ENCODE measurements at places on chromosomes 2 and 18.

DNA sequence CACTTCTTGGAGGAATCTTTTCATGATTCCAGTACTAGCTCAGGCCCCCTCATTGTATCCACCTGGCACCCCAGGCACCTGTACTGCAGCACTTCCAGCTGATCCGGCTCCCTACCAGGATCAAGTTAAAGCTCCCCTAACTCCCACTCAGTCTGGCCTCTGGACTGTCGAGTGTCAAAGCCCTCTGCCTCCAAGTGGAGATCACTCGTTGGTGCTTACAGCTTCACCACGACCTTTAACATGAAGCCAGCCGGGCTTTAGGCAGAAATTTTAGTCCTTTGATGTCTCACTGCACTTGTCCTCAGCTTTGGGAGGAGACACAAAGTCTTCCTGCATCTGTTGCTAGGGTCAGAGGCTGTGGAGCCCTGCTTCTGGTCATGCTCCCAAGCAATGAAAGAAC, 197.7 kb downstream of the ALPK2 start:
- DNase-seq = no peak

GRCh38 chr18:27778441-27778840, 398.5 kb downstream of the CDH2 start:
- DNase-seq = no peak

DNA sequence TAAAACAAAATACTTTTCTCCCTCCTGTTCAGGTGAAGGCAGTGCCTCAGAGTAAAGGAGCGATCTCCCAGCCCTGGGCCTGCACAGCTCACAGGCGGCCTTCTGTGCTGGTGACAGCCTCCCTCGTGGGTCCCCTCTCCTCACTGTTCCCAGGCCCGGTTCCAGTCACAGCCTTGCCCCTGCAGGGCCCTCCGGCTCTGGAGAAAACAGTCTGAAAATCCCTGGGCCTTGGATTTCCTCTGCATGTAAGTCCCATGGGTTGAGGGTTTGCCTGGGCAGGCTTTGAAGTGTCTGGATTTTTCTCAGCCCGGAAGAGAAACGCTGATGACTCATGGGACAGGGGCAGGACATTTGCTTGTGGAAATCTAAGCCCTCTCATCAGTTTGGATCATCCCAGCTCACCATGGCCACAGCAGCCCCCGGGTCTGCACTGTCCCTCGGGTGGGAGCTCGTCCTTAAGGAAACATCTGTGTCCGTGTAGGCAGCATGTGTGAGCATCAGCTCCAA, 186.1 kb upstream of the RAB12 start:
- no peak for DNase-seq

DNA sequence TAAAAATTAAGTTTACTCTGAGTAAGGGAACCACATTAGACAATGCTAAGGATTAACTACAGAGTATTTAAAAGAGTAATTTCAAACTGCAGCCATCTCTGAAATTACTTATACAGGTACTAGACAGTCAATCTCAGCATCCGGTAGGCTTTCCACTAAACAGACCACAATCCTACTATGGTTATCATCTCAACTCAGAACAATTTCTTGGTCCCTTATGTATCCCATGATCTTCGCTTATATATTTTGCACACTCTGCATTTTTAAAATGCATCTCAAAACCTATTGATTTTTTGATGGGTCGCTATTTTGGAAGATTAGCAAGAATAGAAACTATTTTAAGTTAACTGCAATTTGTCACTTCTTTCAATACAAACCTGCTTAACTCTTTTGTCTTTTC, 1.4 kb downstream of the PPP4R1 start:
- DNase-seq = no peak

DNA sequence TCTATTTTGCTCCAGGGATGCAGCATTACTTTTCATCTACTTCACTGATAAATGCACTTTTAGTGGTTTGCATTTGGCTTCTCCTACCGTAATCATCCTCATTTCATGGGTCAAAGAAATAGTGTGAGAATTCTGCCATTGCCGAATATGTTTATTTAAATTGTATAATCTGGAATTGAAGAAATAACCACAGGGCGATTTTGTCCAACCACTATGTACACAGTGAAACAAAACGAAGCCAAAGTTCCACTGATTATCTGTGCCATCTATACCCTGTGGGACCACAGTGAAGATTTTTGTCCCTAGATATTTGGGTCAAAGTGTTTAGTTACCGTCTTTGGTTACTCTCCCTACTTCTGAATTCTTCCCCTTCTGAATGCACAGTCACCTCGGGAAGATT, 888.6 kb upstream of the NRXN1 start:
- no peak for DNase-seq

- no peak for DNase-seq
Observed at GRCh38 chr18:56233595-56233994, 404.8 kb downstream of the TXNL1 start.

DNA sequence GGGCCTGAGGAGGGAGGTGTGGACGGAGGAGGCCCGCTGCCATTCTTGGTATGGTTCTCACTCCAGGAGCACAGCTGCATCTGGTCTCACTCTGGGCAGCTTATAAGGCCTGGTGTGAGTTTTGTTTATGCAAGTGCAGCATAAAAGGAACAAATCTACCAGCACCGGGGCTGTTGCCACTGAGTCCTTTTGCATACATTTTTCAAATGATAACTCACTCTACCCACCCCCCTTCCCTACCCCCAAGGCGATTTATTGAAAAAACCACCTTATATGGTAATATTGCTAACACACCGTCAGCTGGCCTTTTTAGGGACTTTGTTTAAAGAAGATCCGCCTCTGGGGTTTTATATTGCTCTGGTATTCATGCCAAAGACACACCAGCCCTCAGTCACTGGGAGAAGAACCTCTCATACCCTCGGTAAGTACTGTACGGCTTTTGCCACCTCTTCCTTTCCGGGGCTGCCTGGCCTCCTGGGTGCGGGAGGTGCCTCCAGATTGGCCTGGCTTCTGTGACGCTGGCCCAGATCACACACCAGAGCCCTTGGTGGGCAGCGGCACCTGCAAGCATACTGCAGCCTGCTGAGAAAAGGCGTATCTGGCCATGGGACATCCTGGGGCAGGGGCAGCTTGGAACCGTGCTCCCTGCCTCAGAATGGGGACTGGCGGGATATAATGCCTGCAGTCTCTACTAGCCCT, at the start of gene ACTG2:
Gene ACTG2 (plus strand): TSS at position 378 of the 699 bp plus-strand sequence. CDS start 8,304 bp downstream, outside the sequence.
- no peak for DNase-seq

DNA sequence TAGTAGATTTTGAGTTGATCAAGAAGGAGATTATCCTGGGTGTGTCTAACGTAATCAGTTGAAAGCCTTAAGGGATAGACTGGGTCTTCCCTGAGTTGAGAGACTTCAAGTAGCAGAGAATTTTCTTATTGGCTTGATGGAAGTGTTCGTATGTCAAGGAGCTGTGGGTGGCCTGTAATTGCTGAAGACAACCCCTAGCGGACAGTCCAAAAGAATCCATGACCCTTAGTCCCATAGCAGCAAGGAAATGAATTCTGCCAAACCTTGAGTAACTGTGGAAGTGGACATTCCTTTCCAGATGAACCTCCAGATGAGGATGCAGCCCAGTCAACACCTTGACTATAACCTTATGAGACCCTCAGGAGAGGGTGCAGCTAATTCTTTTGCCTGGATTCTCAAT, 786.3 kb downstream of the SOCS6 start:
- no peak for DNase-seq
